ENCODE measurements at places on chromosomes 4 and X.

DNA sequence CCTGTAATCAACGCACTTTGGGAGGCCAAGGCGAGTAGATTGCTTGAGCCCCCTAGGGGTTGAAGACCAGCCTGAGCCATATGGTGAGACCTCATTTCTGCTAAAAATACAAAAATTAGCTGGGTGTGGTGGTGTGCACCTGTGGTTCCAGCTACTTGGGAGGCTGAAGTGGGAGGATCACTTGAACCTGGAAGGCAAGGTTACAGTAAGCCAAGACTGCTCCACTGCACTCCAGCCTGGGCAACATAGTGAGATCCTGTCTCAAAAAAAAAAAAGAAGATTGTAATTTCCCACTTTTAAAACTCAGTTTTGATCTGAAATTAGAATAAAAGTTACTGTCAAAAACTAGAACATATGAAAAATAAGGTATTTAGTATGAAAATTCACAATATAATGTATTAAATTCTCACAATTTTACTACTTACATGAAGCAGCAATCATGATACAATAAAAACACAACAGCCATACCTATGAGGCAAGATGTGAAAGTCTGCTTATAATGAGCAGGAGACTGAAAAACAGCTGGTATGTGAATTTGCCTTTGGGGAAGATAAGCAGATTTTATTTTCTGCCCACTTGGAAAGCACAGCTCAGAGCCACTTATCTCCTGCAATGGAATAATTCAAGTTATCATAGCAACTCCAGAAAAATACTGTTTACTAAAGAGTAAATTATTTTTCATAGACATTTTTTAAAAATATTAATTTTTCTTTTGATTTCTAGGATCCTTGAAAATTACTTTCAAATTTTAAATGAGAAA is 50.6 kb downstream of the ZGRF1 start:
- DNase-seq = no peak

DNA sequence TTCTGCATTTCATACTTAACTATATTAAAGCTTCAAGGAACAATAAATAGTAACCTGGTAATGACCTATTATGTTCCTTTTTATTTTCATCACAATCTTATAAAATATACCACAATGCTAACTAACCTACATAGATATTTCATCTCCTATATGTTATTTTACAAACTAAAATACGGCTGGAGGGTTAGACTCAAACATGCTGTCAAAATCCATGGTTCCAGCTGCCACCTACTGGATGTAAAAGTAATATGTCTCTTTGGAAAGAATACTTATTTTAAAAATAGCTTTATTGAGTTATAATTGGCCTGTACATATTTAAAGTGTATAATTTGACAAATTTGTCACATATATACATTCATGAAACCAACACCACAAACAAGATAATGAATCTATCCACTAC is 15.0 kb downstream of the RGN start:
- DNase-seq = peak; percentile 66

DNA sequence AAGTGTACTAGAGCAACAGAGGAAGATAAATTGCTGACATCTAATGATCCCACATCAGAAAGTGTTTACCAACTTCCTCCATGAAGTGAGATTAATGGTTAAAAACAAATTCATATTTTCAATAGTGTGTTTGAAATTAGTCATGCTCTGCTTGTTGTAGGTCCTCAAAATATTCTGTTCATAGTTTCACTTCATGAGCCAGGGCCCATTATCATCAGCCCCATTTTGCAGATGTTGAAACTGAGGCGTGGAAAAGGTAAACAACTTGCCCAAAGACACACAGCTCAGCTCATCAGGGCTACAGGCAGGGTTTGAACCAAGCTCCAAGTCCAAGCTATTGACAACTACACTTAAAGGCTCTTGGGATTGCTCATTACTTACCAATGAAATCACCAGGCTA is 103.5 kb upstream of the PPARGC1A start:
- DNase-seq = no peak

DNA sequence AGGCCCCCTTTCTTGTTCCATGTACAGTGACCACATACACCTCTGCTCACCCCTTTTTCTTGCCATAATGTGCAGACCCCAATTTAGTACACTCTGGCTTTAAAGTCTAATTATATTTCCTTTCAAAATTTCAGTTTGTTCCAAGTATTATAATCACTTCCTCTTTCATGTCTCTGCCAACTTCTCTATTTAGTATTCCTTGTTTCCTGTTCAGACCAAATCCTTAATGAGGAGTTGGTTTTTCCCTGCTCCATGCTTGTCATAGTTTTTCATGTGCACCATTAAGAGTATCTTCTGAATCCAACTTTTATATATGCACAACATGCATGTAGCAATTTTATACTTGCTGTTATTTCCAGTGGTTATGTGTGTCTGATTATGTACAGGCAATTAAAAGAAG is 32.3 kb downstream of the USP53 start:
- DNase-seq = peak; percentile 8

- DNase-seq = peak; percentile 35
Observed at GRCh38 chr4:54315561-54316538, 86.8 kb downstream of the PDGFRA start.

- DNase-seq = no peak
Observed at GRCh38 chr4:52265781-52266525, 214.8 kb downstream of the SPATA18 start.

DNA sequence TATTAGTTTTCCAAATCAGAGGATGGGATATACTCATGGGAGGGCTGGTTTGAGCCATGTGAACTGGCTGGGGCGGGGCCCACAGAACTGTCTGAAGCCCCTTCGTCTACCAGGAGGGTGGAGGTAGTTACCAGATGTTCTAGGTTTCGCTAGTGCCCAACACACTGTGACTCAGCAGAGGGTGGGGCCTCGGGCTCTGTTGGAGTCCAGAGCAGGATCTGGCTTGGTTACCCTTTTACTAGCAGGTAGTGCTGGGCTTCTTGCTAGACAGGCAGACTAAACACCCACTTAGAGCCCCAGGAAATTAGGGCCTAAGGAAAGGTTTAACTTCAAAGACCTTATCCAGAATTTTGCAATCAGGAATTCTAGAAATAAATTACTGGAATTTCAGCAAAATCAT is 56.2 kb upstream of the CHRDL1 start:
- peak; percentile 33 for DNase-seq

- no peak for DNase-seq
Observed at GRCh38 chrX:7127056-7127455, 20.5 kb upstream of the STS start.

Data from stomach (tissue), 19 donors.